AG04449 (cell line): ENCODE measurements at places on chromosomes 2 and 18.
A peak's percentile ranks its signal among the peaks of the same experiment; 100 is the strongest.

DNA sequence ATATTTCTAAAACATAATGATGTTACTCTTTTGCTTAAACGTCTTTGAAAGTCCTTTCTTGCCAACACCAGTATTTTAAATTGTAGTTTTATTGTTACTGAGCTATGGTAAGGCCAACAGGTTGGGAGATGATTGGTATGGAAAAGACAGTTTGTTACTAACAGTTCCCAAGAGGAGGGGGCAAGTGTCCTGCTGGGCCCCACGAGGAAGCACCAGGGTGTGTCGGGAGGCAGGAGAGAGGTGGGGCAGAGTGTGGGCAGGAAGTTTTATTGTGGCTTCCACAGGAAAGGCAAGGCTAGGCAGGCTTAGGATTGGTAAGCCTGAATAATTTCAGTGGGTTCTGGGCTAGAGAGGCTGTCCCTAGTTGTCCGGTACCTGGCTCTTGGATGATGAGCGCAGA is 134.3 kb downstream of the SOCS6 start:
- no peak for DNase-seq

DNA sequence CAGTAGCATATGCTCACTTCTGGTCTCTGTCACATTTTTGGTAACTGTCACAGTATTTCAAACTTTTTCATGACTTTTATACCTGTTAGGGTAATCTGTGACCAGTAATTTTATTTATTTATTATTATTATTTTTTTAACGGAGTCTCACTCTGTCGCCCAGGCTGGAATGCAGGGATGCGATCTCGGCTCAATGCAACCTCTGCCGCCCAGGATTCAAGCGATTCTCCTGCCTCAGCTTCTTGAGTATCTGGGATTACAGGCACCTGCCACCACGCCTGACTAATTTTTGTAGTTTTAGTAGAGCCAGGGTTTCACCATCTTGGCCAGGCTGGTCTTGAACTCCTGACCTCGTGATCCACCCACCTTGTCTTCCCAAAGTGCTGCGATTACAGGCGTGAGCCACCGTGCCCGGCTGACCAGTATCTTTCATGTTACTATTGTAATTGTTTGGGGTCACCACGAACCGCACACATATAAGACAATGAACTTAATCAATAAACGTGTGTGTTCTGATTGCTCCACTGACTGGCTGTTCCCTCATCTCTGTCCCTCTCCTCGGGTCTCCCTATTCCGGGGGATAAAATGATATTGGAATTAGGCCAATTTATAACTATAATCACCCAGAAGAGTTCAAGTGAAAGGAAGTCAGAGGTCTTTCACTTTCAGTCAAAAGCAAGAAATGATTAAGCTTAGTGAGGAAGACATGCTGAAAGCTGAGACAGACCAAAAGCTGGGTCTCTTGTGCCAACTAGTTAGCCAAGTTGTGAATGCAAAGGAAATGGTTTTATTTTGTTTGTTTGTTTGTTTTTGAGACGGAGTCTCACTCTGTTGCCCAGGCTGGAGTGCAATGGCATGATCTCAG is 22.9 kb downstream of the TGIF1 start:
- DNase-seq = no peak

GRCh38 chr2:8761529-8762164 is 75.8 kb downstream of the KIDINS220 start:
- no peak for DNase-seq

DNA sequence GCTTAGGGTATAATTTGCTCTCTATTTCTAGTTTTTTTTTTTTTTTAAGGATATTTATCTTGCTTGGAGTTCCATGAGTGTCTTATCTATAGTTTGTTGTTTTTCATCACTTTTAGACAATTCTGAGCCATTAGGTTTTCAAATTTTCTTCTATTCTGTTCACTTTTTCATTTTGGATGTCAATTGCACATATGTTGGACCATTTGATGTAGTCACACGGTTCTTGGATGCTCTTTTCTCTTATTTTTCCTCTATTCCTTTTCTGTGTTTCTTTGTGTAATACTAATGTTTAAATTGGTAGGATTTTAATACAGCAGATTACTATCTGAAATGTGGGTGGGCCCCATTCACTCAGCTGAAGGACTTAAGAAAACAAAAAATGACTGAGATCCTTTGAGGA is 292.6 kb downstream of the CALCRL start:
- DNase-seq = no peak

- DNase-seq = no peak
Observed at GRCh38 chr18:23648940-23649607, 13.6 kb downstream of the ANKRD29 start.

DNA sequence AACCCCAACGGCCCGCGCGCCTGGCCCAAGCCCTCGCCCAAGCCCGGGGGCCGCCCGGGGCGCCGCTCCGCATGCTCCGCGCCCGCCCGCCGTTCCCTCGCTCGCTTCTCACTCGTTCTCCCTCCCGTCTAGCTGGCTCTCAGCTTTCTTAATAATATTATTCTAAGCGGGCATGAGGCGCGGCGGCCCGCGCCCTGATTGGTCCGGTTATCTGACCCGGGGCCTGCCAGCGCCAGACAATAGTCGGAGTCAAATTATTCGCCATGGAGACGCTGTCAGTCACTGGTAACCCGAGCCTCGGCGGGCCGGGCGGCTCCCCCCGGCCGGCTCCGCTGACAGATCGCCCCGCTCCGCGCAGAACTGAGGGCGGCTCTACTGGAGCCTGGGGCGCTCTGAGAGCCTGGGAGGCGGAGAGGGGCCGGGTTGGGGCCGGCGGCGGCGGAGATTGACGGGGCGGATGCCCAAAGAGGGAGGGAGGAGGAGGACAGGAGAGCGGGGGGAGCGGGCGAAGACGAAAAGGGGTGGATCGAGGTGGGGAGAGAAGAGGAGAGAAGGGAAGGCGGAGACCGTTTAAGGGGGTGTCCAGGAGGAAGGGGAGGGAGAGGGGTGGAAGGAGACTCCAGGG is at the start of gene SIX2:
Gene SIX2, minus strand, starts transcription at position 150 of the 625 bp plus-strand sequence. CDS start 342 bp downstream, outside the sequence.
- DNase-seq = peak; percentile 36
